ENCODE measurements at places on chromosomes 4 and X. TPM values are rescaled to one million over a fixed set of nuclear protein-coding genes. Genes with fewer than 3 reads are reported as not detected.
A peak's percentile ranks its signal among the peaks of the same experiment; 100 is the strongest.

Gene SERPINA7
- total RNA-seq, result not detected

Gene MTNR1A
- total RNA-seq, result not detected

Gene DDX53
- total RNA-seq, result not detected

Gene GNRHR
- not detected for total RNA-seq

Gene LONRF3
- total RNA-seq, result 11.5 TPM

Gene PLP1
- not detected for total RNA-seq

DNA sequence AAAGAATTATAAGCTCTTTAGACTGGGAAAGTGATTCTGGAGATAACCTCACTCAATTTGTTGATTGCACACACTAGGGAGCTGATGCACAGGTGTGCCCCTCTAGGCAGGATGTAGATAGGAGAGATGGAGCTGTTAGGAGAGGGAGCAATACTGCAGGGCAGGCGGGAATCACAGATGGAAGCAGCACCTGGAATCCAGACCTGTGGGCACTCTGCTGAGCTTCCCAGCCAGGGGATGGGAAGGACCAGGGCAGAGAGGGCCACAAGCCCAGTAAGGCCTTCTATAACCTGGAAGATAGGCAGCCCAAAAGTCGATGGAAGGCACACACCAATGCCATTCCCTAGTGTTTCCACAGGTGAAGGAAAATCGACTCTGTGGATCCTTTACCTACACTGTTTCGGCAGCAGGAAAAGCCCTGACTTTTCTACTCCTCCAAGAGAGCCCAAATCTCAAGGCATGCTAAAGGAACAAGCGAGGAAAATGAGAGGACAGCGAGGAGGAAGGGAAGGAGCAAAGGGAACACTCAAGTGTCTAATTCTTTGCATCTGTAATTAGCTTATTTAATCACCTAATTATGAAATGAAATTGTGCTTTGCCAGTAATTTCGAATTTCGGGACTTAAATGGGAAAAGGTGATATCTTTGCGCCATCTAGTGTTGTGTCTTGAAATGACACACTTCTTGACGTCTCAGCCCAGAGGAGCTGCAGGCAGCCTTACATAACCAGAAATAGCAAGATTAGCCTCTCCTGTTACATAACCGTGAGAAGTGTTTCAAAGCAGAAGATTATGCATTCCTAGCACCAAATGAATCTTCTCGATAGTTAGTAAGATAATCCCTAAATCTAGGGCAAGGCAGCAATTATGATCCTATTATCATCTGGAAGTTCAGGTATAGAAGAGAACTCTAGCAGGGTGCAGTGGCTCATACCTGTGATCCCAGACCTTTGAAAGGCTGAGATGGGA lies 31.0 kb upstream of the TLR3 start:
- peak; percentile 12 for DNase-seq

DNA sequence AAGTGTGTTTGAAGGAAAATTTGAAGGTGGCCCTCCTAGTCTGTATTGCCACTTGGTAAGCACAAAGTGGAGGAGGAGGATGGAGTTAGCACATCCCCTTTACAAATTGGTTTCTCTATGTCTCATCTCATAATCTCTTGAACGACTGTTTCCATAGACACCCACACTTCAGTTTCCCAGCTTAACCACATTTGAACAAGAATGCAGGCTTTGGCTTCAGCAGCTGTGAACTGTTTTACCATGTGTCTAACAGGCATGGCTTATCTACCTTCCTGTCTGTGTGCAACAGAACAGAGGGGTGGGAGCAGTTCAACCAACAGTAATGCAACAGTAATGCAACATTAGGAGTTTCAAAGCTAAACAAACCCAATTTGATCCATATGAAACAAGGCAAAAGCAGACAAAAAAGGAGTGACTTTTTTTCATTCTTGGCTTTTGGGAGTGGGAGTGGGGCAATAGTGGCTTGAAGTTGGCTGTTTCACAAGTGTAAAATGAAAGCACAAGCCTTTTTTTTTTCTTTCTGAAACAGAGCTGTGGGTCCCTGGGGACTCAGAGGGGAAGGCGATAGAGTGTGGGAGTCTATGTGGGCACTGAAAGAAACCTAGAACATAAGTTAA lies 108.0 kb downstream of the ITM2A start:
- peak; percentile 74 for DNase-seq

DNA sequence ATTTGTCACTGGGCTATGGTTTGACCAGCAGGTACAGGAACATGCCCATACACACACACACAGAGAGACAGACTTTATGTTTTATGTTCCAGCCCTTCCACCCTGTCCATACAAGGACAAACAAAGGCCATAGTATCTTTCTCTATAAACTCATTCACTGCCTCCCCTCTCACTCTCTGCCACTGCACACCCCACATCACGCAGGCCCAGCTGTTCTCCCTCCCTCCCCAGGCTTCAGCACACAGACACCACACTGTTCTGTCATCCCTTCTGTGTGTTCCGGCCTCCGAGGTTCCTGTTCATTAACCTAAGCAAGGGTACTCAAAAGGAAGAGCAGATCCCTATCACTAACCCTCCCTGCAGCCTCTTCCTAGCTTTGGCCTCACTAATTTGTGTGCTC lies 17.8 kb downstream of the LAS1L start:
- no peak for DNase-seq

DNA sequence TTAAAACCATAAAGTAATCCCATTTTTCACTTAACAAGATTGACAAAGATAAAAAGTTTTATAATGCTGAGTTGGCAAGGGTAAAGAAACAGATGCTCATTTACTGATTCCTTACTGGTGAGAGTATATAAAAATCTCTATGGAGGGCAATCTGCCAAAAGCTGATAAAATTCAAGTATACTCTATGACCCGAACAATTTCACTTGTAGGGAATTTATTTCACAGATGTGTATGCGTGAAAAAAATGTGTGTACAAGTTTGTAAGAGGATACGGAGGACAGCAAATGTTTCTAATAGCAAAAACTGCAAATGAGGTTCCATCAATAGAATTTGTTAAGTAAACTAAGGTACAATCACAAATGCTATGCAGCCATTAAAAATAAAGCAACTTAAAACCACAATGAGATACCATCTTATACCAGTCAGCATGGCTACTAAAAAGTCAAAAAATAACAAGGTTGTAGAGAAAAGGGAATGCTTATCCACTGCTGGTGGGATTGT lies 23.4 kb downstream of the DHX15 start:
- no peak for DNase-seq

- no peak for DNase-seq
These were observed 98.3 kb downstream of the GK start for GRCh38 chrX:30751497-30751896.

DNA sequence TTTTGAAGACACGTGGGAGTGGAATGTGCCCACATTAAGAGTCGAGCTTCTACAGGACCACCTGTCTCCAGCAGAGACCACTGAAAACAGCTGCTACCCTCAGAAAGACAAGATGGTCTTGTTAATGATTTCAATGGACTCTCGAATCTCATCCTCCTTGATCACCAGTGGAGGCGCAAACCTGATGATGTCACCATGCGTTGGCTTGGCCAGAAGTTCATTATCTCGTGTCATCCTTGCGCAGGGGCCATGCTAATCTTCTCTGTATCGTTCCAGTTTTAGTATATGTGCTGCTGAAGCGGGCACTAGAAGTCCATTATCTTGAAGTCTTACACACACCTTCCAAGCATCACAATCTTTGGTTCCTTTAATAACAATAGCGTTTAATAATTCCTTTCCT lies 23.3 kb downstream of the SPACA5B start:
- no peak for DNase-seq
